Effector CD4-positive, alpha-beta T cell (primary cell): ENCODE measurements at places on chromosomes 5 and 9.

DNA sequence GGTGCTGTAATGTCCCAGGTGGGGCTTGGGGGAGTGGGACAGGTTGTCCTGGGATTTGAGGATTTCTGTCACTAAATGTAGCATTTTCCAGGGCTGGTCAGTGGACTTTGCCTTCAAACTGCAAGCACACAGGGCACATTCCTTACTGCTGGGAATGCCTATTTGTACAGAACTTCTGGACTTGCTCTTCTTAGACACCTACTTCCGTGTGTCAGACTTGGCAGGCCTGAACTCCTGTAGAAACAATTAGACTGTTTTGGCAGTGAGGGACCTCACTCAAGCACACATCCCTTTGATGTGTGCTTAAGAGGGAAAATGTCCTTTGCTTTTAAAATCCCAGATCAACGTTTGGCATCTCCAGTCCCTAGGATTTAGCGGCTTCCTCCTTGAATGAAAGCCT, 192.2 kb downstream of the PAPPA start:
- no peak for DNase-seq

DNA sequence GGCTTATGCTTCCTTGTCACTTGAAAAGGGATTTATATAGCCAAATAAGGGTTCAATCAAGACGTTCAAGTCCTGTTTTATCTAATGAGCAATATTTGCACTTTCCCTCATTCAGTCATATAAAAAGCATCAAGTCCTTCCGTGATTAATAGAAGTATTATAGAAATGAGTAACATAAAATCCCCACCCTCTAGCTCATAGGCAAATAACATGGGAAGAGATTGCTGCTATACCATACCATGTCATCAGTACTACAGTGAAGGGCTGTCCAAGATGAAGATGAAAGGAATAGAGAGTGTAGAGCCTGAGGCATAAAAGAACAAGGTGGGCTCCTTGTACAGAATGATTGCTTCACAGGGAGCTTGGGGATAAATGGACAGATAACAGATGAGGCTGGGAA, 20.4 kb upstream of the PAPPA start:
- no peak for DNase-seq

DNA sequence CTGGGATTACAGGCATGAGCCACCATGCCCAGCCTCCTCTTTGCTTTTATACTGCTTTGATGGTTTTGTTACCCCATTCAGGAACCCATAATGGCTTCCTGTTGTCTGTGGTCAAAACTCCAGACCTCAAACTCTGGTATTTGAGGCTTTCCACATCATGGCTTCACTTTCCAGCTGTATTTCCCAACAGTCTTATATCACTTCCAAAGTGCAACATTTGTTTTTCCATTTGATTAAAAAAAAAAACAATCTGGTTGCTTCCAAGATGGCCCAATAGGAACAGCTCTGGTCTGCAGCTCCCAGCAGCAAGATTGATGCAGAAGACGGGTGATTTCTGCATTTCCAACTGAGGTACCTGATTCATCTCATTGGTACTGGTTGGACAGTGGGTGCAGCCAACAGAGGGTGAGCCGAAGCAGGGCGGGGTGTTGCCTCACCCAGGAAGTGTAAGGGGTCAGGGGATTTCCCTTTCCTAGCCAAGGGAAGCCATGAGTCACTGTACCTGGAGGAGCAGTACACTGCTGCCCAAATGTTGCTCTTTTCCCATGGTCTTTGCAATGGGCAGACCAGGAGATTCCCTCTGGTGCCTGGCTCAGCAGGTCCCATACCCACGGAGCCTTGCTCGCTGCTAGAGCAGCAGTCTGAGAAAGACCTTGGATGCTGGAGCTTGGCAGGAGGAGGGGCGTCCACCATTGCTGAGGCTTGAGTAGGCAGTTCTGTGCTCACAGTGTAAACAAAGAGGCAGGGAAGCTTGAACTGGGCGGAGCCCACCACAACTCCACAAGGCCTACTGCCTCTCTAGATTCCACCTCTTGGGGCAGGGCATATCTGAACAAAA, 458.4 kb downstream of the KDM4C start:
- no peak for DNase-seq

DNA sequence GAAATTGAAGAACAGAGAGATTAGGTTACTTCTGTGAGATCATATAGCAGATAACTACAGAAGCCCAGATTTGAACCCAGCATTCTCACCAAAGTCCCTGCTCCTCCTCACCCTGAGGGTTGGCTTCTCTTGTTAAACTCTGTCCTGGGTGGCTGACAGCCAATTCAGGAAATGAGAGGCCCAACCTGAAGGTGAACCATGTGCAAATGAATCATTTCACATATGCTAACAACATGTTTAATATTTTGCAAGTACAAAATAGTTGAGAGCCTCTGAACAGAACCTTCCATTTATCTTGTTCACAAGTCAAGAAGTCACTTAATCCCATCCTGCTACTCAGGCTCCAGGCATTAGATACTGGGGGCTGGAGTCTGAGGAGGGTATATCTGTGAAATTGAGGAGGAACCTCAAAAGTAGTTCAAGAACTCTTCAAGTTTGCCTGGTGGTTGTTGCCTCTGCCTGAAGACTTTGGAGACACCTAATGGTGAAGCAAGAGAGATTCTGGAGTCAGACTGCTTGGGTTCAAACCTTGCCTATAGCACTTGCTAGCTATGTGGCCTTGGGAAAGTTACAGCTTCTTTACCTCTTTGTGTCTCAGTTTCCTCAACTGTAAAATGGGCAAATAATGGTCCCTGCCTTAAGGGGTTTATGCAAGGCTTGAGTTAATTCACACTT, 564.0 kb downstream of the PSAT1 start:
- no peak for DNase-seq

DNA sequence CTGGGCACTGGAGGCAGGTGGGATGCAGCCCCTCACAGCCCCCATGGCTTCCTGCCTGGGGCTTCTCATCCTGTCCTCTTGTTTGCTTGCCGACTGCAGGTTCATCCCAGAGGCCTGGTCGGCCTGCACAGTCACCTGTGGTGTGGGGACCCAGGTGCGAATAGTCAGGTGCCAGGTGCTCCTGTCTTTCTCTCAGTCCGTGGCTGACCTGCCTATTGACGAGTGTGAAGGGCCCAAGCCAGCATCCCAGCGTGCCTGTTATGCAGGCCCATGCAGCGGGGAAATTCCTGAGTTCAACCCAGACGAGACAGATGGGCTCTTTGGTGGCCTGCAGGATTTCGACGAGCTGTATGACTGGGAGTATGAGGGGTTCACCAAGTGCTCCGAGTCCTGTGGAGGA, 232.7 kb downstream of the ADAMTSL1 start:
- DNase-seq: no peak

DNA sequence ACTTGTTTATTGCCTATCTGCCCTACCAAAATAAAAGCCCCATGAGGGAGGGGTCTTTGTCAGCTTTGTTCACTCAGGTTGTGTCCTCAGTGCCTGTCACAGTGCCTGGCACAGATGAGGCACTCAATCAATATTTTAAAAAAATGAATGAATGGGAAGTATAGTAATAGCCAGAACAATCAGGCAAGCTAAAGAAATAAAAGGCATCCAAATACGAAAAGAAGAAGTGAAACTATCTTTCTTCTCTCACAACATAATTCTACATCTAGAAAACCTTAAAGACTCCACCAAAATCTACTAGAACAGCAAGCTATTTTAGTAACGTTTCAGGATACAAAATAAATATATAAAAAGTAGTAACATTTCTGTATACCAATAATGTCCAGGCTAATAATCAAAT, 37.8 kb upstream of the C5orf63 start:
- no peak for DNase-seq

DNA sequence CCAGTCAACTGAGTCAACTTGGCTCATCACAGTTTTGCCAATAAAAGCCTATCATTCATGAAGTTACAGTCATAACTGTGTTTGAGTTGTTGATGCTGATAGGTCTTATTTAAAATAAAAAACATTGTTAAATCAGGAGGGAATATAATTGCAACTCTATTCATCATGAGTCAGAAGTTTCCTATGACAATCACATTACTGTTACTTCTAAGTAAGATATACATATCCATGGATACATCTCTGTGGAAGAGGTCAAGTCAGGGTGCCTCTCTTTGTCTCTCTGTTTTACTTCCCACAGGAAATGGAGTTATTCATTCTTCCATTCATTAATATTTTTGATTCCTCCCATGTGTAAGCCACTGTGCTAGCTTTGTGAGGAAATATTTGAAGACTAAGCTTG, 2015.4 kb upstream of the WWC1 start:
- no peak for DNase-seq

- no peak for DNase-seq
Measured at GRCh38 chr9:74140141-74140540, 357.0 kb upstream of the RORB start.
